ENCODE measurements at places on chromosomes 2 and 18.

- DNase-seq, result no peak
These were observed 1321.6 kb upstream of the ACVR2A start for GRCh38 chr2:146523196-146523595.

DNA sequence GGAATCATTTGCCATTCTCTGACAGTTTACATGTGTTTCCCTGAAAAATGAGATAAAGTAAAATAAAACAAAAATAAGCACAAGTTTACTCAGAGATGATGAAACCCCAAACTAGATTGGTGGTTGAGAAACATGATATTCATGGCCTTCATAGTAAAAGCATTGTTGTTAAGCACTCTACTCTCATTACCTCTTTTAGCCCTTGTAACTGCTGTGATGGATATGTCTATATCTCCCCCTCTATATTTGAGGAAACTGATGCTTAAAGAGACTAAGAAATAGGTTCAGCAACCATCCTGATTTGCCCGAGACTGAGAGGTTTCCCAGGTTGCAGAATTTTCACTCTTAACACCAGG is 33.9 kb upstream of the GALNT3 start:
- no peak for DNase-seq

DNA sequence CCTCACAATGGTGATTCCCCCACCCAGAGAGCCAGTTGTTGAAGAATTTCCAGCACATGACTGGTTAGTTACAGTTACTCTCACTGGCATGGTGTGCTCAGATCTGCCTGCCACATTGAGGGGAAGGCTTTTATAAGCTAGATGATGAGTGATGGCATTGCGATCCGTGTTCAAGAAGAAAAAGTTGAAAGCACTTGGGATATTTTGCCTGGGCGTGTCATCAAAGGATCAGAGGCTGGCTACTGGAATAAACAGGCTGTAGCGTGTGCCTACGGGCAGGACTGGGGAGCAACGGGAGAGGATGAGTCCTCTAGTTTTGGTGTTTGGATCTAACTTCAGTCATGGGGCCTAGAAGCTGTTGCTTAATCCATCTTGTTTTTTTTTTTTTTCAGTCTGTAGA is 175.0 kb downstream of the SETBP1 start:
- no peak for DNase-seq

- no peak for DNase-seq
These were observed 228.6 kb upstream of the ID2 start for GRCh38 chr2:8452979-8453903.

DNA sequence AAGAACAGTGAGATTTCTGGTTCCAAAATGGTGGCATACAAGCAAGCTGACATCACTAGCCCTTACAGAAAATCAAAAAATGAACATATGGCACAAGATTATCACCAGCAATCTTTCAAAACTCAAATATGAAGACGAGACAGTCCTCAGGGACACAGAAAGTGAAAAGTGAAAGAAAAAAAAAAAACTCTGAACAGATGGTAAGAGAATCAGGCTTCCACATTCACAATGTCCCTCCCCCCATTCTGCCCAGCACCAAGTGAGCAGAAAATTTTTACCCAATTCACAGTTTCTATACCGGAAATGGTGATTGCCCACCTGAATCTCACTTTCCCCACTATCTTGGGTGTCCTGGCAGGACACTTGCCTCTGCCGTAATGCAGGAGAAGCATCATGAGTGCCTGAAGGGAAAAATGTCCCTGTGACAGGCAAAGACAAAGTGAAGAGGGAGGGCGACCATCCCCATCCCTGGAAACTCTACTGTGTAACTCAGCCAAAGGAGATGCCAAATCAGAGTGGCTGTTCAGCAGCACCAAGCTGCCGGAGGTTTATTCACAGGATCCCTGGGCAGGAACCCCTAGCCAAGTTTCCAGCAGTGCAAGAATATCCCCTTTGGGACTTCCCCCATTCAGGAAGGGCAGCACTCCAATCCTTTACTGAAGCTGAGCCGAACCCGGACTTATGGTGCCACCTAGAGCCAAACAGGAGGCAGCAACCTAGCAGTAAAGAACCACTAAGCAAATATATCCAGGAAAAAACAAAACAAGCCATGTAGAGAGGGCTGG is 312.2 kb downstream of the LRATD1 start:
- DNase-seq, result no peak

DNA sequence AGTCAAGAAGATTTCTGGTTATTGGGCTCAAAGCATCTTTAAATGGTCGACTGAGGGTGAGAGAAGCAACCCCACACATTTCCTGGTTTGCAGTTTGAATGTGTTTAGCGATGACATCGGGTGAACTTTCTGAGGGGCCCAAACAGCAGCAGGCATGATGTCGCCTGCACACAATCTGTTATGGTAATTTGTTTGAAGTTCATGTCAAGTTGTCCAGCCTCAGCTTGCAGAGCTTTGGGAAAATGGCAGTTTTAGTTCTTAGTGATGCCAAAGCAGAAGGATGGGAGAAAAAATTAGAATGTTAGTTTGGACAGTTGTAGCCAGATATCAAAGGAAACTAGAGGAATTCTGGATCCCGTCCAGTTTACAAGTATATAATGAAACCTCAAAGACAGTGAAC is 284.6 kb downstream of the MBD5 start:
- no peak for DNase-seq

DNA sequence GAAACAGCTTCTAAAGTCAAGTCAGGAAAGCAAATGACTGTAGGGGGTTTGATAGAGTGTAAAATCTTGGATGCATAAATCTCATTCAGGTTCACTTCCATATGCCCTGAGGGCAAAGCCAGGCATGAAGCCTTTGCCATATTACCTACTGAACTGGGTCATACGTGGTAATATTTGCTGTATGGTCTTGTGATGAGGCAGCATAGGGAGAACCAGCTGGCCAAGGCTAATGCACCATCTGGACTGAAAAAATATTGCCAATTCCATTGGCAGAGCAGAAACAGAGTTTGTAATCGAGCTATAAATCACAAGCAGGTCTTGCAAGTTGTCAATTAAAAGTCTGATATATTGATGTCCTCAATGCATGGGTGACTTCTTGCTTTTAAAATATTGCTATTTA is 243.8 kb downstream of the ERBB4 start:
- DNase-seq, result no peak

- DNase-seq, result no peak
These were observed 37.9 kb downstream of the GALNT1 start for GRCh38 chr18:35619464-35619863.

DNA sequence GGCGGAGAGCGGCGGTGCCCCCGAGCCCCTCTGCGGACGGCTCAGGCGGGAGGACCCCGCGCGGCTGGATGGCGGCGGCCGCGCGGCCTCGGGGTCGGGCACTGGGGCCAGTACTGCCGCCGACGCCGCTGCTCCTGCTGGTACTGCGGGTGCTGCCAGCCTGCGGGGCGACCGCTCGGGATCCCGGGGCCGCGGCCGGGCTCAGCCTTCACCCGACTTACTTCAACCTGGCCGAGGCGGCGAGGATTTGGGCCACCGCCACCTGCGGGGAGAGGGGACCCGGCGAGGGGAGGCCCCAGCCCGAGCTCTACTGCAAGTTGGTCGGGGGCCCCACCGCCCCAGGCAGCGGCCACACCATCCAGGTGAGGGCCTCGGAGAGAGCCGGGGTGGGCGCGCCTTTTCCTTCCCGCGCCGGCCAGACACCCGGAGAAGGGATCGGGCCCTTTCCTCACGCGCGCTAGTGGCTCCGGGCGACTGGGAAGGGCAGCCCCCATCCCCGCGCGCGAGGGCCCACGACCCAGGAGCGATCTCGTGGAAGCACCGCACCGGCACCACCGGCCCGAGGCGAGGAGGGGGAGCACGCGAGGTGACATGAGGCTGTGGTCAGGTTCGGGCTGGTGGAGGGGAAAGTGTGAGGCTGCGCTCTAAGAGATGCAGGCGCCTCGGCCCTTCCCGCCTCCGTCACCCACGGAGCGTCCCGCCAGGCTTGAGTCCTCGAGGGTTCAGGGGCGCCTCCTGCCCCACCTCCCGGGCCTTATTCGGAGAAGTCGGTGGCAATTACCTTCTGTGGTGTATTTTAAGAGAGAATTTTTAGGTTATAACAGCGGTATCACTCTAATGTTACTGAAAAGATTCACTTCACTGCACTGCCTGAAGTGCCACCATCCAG is 607 bp downstream of the LAMA3 start:
- DNase-seq, result no peak

DNA sequence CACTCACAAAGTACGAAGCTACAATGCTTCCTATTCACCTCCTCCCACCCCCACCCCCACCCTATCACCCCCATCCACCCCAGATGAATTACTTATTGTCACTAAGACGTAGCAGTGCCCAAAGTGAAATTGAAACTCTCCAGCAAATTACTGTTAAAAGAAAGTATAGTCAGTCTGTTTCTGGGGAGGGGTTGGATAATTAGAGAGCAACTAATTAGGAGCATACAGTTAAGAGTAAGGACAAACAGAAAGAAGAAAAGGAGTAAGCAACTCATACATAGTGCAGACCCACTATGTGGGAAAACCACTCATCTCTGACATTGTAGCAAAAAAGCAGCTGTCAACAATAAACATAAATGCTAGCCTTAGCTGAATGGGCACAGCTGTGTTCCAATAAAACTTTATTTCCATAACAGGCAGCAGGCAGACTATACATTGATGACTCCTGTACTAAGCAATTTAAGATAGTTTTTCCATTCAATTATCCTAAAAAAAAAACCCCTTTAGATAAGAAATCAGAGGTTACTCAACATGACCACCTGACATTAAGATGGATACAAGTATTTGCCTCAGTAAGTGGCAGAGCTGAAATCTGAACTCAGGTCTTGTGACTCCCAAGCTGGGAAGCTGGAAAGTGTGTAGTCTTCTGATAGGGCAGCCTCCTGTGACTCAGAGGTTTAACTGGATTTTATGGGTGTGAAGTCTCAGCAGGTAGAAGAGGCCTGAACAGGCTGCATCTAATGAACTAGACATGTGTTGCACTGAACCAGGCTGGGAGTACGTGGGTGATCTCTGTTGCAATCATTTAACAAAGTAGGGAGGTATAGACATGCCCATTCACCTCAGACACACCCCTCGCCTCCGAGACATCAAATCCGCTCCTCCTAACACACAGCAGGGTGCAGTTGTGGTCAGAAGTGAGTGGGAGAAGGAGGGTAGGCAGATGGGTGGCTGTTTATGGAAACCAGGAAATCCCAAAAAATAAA is 171.8 kb upstream of the KLF7 start:
- no peak for DNase-seq

GRCh38 chr2:137741784-137742362 is 222.4 kb upstream of the HNMT start:
- DNase-seq, result no peak

- DNase-seq, result no peak
These were observed 386.2 kb upstream of the HNRNPA3 start for GRCh38 chr2:176826356-176826755.

DNA sequence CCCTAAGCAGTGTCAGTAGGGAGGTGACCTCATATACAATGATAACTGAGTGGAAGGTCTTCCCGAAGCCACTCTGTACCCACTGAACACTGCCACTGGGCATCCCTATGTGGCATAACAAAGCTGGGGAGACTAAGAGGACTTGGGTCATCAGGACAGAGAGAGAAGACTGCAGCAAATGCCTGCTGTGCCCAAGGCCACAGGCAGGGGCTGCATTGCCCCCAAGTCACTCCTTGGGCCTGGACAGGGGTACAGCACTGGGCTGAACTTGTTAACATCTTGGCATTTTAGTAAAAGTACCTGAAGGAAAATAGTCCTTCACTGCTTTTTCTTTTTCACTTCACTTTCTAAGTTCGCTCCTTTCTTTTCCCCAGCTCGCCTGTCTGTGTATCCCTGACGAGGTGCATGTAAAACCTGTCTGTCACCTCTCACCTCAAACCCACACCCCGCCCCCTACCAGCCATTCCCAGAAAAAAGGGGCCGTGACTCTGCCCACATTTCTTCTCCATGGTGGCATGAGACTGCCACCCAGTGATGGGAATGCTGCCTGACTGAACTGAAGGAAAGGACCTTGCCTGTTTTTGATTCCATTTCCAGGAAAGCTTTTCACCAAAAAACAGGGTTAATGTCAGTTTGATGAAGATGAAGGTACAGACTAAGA is 62.9 kb downstream of the MTHFD2 start:
- peak; percentile 55 for DNase-seq

All from mesenteric fat pad (tissue), 1 donor.